ENCODE measurements at places on chromosomes 1 and 21.

DNA sequence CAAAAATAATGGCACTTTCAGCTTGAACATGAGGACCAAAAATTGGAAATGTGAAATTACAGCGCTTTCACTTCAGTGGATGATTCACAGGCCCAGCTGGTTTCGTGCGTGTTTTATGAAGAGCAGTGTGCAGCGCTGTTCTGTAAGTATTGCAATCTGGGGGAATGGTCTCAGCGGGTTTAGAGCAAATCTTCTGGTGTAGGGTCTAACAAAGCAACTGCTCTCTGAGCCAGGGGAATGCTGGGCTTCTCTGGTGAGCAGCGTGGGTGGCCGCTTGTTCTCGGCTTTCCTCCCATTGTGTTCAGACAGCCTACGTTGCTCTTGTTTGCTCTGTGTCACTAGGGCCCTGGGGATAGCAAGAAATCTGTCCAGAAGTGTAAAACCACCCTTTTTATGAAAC is 42.4 kb upstream of the GADD45A start:
- no peak for DNase-seq

- no peak for DNase-seq
Observed at GRCh38 chr21:25967181-25967900, 203.2 kb downstream of the APP start.

DNA sequence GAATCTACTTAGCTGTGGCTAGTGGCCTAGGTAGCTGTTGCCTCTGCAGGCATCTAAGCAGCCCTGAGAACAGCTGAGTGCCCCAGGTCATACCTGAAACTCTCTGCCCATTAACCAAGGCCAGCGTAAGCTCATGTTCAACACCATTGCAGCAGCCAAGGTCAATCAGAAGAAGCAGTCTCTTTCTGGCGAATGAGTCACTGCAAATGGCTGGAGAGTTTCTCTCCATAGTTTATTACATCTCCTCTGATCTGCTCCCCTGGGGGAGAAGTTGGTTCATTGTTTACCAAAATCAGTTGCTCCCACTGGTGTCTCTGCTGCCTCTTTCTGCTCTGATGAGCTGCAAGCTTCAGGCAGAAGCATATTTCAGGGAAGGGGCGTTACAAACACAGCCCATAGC is 6.9 kb upstream of the BCL9 start:
- no peak for DNase-seq

DNA sequence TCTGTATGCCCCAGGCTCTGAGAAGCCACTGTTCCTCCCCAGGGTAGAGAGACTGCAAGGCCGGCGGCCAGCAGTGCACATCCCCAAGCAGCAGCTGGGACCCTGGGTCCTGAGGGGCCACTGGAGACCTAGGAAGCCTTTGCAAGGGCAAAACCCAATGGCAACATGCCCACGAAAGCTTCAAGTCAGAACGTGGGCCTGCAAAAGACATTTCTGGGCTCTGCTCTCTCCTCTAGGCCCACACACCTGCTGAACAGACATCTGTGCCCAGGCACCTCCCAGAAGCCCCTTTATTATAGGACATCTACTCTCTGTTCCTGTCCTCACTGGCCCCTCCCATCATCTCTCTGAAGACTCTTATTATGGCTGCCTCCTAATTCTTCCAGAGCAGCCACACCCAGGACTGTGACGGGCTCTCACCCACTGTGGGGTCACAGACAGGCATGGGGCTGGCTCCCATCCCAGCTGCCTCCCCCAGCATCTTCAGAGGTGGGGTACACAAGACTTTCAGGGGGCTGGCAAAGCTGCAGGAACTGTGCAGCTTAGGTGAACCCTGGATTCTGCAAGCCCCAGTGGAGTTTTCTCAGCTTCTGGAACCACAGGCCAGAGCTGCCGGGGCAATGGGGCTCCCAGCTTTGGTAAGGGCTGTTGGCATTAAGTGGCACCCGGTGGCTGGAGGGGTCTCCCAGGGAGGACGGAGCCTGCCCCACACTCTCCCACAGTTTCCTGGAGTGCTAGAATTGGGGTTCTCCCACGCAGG is 12.6 kb downstream of the TRIM11 start:
- DNase-seq, result no peak

DNA sequence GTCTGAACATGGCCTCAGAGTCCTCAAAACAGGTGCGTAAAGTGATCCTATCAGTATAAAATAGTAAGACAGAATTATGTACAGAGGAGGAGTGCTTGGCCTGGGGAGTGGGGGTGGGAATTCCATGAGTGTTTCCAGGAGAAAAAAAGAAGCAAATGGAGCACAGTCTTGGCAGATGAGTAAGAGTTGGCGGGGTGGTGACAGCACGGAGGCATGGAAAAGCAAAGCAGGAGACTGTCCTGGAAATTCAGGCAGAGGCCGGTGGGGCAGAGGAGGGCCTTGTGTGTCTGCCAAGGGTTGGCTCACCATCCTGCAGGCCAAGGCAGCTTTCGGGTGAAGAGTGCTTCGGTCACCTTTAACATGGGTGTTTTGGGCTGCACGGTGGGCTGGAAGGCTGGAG is 63.4 kb downstream of the OPTC start:
- no peak for DNase-seq

DNA sequence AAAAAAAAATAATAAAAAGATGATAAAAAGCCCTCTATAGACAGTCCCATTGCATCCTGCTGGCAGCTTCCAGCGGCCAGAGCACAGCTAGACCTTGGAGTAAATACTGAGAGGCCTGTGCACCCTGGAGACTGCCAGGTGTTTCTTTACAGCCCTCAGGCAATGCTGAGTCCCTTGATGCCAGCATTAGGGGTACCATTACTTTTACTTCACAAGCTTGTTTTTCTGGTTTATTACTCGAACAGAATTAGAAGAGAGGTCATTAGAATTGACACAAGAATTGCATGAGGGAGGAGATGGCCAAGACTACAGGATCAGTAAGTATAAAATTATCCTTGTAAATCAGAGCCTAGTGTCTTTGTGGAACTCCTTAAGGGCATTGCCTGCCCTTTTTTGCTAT is 43.6 kb downstream of the AKNAD1 start:
- no peak for DNase-seq

GRCh38 chr1:94803106-94803505 is 17.1 kb upstream of the SLC44A3 start:
- no peak for DNase-seq

GRCh38 chr1:71089536-71090270 is 8.9 kb upstream of the ZRANB2 start:
- no peak for DNase-seq

DNA sequence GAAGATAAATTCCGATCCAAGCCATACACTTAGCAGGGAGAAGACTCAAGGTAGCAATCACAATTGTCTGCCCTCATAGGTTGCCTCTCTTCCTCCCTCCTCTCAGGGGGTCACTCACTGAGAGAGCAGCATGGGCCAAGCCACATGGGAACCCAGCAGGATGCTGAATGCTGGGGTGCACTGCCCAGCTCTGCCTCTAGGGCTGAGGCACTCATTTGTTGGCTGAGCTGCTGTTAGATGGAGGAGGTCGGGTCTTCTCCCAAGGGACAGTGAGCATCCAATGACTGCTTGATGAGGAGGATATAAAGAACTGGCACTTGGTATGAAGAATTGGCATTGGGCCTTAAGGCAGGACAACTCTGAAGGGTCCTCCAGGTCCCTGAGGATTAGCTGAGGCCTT is 418.8 kb downstream of the SIPA1L2 start:
- DNase-seq, result no peak

GRCh38 chr21:28640326-28640725 is 352.4 kb downstream of the LTN1 start:
- no peak for DNase-seq

DNA sequence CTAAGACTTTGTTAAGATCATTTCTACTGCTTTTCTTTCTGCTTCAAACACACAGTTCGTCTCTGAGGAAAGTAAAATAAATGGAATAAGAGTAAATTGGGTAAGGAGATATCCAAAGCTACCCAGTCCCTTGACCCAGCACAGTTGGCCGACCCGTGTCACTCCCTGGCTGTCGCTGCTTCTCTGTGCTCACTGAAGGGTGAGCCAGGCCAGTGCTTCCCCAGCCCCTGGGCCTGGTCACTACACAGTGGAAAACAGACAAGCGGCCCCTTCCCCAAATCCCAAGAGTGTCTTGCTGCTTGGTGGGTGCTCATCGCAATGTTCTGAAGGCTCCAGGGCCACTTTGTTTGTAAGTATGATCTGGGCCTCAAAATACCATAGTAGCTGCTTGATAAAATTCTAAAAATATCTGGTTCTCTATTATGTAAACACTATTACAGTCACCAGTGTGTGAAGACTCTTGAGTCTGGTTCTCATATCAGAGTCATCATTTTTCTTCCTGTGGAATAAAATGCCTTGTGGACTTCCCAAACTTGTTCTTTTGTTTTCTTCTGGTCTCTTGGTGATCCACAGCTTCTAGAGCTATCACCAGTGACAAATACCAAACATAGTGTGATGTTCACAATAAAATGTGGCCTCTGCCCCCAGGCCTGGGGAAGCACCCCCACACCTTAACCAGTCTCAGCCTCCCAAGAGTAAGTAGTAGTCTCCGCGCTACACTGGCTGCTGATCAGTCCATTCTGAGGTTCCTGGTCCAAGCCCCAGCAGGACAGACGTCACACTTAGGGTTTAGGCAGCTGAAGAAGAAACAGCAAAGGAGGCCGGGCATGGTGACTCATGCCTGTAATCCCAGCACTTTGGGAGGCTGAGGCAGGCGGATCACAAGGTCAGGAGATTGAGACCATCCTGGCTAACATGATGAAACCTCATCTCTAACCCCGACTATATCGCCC is 106.2 kb downstream of the DHRS3 start:
- no peak for DNase-seq

GRCh38 chr1:2628933-2629626 is 3.7 kb downstream of the MMEL1 start:
- DNase-seq, result no peak

DNA sequence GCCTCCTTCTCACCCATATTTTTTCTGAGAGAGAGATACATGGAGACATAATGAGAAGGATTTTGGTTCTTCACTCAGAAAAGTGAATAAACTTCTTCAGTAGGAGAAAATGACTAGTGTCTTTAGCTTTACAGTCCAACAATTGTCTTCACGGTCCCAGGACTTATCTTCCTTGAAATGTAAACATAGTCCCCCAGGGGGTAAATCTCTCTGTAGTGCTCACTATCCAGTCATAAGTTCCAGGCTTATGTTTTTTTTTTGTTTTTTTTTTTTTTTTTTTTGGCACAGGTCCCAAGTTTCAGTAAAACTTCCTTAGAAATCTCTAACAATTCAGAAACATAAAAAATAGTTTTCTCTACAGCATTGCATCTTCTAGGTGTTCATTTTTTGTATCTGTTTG is 890.2 kb upstream of the B3GALT2 start:
- no peak for DNase-seq

DNA sequence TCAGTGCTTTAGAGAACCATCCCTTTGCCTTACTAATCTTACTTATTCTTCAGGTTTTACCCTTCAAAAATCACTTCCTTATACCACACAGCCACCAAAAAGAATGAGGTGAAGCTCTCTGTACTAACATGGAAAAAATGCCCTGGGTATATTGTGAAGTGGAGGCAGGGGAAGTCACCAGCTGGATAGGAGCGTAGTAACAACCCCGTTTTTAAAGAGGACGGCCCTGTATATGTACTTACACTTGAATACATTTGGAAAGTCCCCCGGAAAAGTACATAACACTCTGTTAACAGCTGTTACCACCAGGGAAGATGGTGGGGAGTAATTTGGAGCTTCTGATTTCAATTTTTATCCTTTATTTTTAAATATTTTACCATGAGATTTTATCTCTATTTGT is 28.2 kb upstream of the KHDRBS1 start:
- DNase-seq, result no peak

- DNase-seq, result no peak
Observed at GRCh38 chr1:213550804-213551203, 437.0 kb upstream of the PROX1 start.

GRCh38 chr1:24596401-24596880 is 40.6 kb downstream of the NCMAP start:
- DNase-seq, result no peak

DNA sequence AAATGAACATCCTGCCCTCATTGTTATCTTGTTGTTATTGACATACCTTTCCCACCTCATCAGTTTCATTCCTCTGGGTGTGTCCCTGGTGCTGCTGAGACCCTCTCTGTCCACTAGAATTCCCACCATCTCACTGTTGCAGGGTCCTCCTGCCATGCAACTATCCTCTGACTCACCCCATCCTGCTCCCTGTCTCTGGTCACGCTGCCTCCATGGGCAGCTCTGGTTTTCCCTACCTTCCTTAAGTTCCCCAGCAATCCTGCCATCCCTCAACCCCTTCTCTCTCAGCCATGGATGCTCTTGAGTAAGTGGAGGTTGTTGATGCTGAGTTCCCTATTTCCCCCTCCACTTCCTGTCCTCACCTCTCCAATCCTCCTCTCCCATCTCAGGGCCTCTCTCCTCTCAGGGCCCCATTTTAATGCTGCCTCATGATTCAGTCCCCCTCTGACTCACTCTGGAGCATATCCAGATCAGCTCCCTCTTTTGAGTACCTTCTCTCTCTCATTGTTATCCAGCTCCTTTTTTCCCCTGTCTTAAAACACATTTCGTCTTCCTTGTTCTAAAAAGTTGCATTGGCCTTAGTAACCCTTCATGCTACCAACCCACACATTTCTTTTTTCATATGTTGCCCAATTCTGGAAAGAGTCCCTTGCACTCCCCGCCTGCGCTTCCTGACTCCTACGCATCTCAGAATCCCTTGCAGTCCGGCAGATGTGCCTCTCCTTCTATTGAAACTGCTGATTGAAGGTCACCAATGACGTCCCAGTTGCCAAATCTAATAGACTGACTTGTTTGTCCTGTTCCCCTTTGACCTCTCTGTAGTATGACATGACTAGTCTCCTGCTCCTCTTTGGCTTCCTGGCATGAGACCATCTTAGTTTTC is 92.0 kb downstream of the CNIH3 start:
- no peak for DNase-seq

DNA sequence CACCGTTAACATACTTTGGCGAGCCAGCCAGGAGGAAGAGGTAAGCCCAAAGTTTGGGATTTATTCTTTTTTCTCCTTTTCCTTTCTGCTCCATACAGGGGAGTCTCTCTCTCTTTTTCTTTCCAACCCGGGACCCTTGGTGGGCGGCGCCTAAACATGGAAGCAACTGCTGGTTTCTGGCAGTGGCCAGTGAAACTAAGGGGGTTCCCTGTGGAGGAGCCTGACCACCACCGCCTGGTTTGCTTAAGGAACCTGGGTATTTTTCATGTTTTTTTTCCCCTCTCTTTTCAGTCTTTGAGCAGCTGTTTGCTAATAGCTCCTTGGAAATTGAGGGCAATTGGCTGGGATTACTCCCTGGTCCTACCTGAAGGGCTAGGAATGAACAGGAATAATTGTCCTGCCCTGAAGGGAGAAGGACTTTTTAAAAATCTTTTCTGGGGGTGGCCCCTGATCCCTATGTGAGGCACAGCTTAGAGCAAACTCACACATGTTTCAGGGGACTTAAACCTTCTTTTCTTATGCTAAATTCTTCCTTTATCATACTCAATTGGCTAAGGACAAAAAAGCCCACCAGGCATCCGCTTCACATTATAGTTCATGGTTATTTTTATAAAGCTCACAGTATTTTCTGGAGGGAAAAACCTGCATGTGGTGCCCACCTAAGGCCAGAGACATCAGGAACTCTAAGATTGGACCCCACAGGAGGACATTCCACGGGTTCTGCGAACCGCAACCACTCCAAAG is 61.3 kb upstream of the PLD5 start:
- DNase-seq, result no peak

GRCh38 chr1:164736137-164736536 is 177.2 kb downstream of the PBX1 start:
- no peak for DNase-seq

Measured in activated CD4-positive, alpha-beta T cell treated with anti-CD3 and anti-CD28 coated beads, Interleukin-2, amount 50 U/mL, for 1 hour (primary cell).